ENCODE measurements at places on chromosomes 6 and 20.
A peak's percentile ranks its signal among the peaks of the same experiment; 100 is the strongest.

- DNase-seq, result peak; percentile 61
Observed at GRCh38 chr6:170553534-170554012, 466 bp upstream of the PSMB1 start.

GRCh38 chr6:108768792-108769524 lies 79.3 kb upstream of the ARMC2 start:
- DNase-seq, result no peak

DNA sequence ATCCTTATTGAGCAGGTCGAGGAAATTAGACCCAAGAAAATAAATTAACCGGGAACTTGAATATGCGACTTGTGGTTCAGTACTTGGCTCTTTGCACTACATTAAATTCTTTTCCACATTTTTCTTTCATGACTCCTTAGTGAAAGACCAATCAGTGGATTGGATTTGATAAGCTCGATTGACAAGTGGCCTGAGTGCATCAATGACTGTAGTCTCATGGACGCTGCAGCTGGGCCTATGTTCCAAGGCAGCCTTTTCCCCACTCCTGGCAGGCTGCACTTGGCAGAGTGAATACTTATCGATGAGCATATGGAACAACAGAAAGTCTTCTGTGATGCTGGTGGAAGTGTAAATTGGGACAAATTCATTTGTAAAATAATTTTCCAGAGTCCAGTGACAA lies 210.8 kb upstream of the EXOC2 start:
- DNase-seq, result no peak

- no peak for DNase-seq
Observed at GRCh38 chr6:6516666-6517458, 71.7 kb upstream of the LY86 start.

- peak; percentile 15 for DNase-seq
Observed at GRCh38 chr6:143545976-143546547, 34.5 kb upstream of the FUCA2 start.

DNA sequence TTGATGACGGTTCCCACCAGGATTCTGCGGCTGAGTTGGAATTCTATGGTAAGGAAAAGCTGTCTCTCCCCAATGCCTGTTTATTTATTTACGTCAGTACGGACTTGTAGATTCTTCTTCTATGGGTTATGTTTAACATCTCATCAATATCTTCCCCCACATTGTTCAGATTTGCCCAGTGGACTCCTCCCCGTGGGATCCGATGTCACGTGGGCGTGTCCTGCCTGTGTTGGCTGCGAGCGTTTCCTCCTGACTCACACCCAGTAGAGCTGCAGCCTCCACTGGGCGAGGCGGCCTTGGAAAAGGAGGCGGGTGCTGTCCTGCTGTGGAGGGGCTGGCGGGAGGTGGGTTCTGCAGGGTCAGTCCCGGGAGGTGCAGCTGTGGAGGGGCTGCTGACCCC lies 46.8 kb upstream of the SLCO4A1 start:
- peak; percentile 49 for DNase-seq

- DNase-seq, result no peak
Observed at GRCh38 chr6:161536224-161536630, 262.4 kb upstream of the AGPAT4 start.

DNA sequence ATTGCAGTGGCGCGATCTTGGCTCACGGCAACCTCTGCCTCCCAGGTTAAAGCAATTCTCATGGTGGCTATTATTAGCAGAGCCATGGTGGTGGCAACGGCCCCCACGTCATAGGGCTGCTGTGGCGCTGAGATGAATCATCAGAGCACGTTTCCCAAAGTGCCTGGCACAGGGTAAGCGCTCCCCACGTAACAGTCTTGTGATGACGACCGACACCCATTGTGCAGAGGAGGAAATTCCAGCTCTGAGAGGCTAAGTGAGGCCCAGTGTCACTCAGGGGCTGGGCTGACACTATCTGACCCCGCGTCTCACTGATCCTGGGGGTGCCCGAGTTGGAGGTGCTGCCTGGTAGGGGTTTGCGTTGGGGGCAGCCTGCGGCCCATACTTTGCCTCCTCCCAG lies 16.2 kb downstream of the SUN5 start:
- no peak for DNase-seq

GRCh38 chr20:52481443-52481842 lies 289.9 kb upstream of the ZFP64 start:
- DNase-seq, result no peak

- DNase-seq, result no peak
Observed at GRCh38 chr20:49457444-49457843, 25.0 kb downstream of the KCNB1 start.

- DNase-seq, result no peak
Observed at GRCh38 chr6:152098683-152099082, 291.2 kb downstream of the ESR1 start.

GRCh38 chr6:147075381-147075780 lies 128.8 kb upstream of the STXBP5 start:
- no peak for DNase-seq

DNA sequence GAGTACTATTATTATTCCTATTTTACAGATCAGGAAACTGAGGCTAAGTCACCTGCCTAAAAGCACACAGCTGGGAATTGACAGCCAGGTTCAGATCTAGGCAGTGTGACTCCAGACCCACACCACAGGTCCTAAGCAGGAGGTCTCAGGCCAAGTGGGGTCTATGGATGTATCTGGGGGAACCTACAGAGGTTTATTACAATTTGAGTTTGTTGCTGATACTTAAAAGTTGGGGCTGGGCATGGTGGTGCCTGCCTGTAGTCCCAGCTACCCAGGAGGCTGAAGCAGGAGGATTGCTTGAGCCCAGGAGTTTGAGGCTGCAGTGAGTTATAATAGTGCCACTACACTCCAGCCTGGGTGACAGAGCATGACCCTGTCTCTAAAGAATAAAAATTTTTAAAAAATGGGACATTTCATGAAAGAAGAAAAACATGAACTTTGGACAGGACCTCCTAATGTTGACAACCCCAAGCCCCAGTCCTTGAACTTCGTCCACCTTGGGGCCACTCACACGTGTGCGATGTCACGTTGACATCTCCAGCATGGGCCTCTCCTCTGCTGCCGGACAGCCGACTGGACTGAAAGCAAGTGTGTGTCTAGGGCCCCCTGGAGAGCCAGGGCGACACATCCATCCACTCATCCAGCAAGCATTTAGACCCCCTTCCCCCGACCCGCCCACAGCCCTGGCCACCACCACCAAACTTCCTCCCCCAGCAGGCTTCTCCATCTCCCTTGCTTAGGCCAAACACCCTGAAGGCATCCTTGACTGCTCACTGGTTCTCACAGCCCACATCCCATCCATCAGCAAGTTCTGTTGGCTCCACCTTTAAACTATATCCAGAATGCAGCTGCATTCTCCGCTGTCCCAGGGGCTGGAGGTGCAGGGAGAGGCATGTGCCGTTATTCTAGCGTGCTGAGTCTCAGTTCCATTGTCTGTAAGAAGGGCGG lies 40.0 kb downstream of the NOL4L start:
- no peak for DNase-seq

DNA sequence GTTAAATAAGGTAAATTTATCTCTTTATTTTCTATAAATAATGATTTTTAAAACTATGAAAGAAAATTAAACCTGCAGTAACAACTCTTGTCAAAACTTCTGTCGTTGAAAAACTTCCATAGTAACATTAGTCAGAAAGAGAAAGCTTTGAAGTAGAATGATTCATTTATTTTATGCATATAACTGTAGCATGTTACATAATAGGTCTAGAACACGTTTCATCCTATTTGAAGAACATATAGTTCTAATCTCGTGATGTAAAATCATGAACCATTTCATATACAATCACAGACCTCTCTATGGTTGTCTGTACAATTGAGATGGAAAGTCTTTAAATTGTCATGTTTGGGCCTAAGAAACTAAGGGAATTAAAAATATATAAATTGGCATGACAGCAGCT lies 61.3 kb upstream of the MYLIP start:
- DNase-seq, result no peak

- no peak for DNase-seq
Observed at GRCh38 chr6:134405386-134406087, 87.6 kb upstream of the SGK1 start.

DNA sequence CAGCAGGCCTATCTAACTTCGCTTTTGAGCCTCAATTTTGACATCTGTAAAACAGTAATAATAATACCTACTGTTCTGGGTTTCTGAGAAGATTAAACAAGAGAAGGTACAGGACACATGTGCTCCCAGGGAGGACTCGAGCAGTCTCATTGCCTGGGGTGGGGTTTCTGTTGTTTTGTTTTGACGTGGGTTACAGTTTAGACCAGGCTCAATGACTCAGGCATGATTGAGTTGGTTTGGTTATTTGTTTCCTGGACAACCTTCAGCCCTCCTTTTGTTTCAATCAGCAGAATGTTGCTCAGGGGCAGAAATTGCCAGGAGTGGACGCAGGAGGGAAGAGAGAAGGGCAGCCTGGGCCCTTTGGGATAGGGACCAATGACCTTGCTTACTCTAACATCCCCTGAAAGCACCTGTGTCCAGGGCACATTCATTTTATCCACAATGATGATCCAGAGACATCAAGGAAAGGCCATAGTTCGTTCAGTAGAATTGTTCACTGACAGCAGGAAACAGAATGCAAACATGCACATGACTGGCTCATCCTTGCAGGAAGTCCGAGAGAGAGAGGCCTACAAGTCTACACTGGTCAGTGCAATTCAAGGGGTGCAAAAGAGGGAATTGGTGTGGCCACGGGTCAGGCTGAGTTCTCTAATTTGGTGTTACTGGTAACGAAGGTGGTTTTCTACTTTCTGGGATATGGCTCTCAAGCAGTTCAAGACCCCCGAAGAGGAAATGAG lies 74.5 kb upstream of the MRPS10 start:
- DNase-seq, result peak; percentile 66

- DNase-seq, result peak; percentile 87
Observed at GRCh38 chr6:15441215-15441868, 195.5 kb downstream of the JARID2 start.

- peak; percentile 38 for DNase-seq
Observed at GRCh38 chr6:36873612-36874442, 776 bp downstream of the PPIL1 start.

DNA sequence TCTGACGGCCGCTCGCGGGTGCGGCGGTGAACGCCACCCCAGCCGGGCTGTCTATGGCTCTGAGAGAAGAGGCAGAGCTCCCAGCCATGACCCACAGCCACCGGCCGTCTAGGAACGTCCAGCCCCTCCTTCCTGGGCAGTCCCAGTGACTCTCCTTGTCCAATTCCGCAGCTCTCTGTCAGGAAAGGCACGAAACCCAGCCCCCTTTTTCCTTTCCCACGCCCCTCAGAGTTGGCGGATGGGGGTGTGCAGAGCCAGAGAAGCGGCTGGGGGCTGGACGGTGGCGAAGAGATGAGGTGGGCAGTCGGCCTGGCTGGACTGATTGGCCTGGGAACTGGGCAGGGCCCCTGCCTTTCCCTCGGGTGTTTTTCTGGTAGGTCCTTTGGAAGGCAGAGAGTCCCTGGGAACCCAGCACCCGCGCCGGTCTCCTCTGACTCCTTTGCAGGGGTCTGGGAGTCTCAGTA lies 1.5 kb downstream of the EBF4 start:
- no peak for DNase-seq

GRCh38 chr20:41225091-41225490 lies 87.7 kb downstream of the PLCG1 start:
- no peak for DNase-seq

DNA sequence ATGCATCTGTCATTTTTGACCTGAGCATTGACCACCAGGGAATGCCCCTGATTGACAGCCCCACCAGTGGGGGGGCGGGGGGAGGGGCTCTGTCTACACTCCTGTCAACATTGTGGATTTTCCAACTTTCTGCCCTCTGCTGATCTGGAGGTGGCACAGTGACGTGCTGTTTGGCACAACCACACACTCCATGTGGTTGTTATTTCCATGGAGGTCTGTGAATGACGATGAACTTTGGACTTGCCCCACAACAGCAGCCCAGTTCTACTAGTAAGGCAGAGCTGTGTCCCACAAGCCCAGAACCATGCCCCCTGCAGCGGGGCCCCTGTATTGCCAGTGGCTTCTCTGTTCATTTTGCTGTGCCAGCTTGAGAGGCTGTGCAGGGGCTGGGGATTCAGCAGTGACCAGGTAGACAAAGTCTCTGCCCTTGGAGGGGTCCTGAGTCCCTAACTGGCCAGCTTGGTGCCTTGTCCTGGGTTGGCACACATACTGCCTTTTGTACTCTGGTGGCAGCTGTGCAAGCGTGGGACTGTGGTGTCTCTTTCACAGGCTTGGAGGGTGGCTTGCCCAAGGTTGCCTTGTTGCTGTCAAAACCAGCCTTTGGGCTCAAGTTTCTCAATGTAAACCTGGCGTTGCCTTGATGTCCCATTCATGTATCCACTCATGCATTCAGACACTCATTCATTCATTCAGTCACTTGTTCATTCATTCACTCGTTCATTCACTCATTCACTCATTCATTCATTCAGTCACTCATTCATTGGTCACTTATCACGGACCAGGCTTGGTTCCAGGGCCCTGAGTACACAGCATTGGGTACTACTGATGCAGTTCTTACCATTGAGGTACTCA lies 108.5 kb downstream of the SYCP2 start:
- DNase-seq, result no peak

- DNase-seq, result peak; percentile 16
Observed at GRCh38 chr6:5671601-5672559, 334.8 kb downstream of the NRN1 start.

DNA sequence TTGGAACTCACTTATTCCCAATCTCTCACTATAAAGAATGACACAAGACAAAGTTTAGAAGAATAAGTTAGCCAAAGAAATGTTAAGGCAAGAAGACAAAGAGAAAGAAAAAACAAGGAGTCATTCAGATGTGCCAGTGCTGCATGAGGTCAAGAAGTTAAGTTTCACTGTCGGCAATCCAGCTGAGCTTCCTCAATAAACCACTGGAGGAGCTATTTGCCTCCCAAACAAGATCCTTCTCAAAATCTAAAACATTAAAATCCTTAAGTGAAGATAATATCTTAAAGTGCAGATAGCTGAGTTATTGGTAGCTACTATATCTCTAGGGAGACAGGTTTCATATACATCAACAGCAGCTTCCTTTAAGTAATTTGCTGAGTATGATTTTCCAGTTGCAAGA lies 512.3 kb downstream of the HDGFL1 start:
- DNase-seq, result no peak

Measured in cardiac fibroblast (primary cell).